Brain (organoid and tissue), 16 donors: ENCODE measurements at places on chromosomes 12 and 14. TPM values are rescaled to one million over a fixed set of nuclear protein-coding genes. Genes with fewer than 3 reads are reported as not detected.

PROX2 gene
- polyA plus RNA-seq = not detected

RTN1 gene
- 674 TPM for polyA plus RNA-seq

- no peak for DNase-seq
Observed at GRCh38 chr14:100747021-100747586, 20.4 kb downstream of the DLK1 start.

IRAK3 gene
- polyA plus RNA-seq = 0.39 TPM

PRR4 gene
- 6.0 TPM for polyA plus RNA-seq

KRT2 gene
- polyA plus RNA-seq = not detected

- DNase-seq = no peak
Observed at GRCh38 chr14:60328583-60328982, 79.6 kb downstream of the PPM1A start.

KRT73 gene
- polyA plus RNA-seq = not detected

GRCh38 chr12:105748806-105749600 lies 389.8 kb downstream of the NUAK1 start:
- peak; percentile 68 for DNase-seq

OR4K13 gene
- not detected for polyA plus RNA-seq

VWF gene
- 144 TPM for polyA plus RNA-seq

- no peak for DNase-seq
Observed at GRCh38 chr14:75143761-75144527, 17.1 kb upstream of the NEK9 start.

IGF1 gene
- 0.08 TPM for polyA plus RNA-seq

DNA sequence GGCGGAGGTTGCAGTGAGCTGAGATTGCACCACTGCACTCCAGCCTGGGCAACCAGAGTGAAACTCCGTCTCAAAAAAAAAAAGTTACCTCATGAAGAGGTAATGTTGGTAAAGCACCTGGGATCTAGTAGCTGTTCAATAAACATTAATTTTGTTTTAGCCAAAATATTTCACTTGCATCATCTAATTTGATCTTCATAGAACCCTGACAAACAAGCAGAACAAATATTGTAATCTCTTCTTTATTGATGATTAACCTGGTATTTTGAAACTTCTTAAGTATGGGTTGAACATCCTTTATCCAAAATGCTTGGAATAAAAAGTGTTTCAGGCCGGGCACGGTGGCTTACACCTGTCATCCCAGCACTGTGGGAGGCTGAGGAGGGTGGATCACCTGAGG lies 149.0 kb upstream of the AMIGO2 start:
- no peak for DNase-seq

IRAK4 gene
- 5.2 TPM for polyA plus RNA-seq

DNA sequence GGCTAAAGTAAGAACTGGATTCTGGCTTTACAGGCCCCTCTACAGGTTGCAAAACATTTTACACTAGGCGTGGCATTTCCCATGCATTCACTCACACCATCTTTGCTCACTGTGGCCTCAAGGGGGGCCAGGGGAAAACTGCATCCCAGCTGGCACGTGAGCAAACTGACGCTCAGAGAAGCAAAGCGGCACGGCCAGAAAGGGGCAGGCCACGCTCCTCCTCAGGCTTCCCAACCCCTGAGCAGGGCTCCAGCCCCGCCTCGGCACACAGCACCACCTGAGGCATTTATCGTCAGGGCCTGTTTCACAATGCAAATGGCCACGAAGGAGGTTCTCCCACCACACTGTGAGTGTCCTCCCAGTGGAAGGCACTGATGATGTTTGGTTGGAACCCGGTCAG lies 90.8 kb downstream of the BCL11B start:
- no peak for DNase-seq

GRCh38 chr14:88129306-88130056 lies 124.5 kb downstream of the GPR65 start:
- DNase-seq = no peak

- DNase-seq = no peak
Observed at GRCh38 chr12:28089338-28089737, 100.9 kb upstream of the CCDC91 start.

GRCh38 chr14:104768437-104769323 lies 15.7 kb downstream of the SIVA1 start:
- DNase-seq = peak; percentile 92

GRCh38 chr14:20774258-20774824 lies 6.1 kb downstream of the EDDM3B start:
- DNase-seq = no peak

GRCh38 chr12:111664961-111665865 lies 20.5 kb downstream of the BRAP start:
- no peak for DNase-seq

GRCh38 chr12:133023566-133023965 lies 13.7 kb upstream of the ZNF84 start:
- DNase-seq = no peak
